ENCODE measurements at places on chromosomes 12 and 14.

DNA sequence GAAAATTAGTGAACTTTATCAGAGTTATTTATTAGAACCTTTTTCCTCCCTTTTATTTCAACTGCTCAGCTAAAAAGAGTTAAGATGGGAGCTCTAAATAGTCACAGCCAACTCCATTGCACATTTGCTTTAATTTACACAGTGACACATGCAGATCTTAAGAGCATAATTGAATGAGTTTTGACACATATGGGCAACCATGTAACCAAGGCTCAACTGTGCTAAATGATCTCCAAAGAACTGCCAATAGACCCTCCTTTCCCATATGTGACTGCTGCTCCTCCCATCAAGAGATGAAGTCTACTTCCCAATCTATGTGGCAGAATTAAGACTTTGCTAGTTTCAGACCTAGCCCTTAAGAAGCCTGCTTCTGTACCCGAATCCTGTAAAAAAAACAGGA is 960.0 kb downstream of the BCL11B start:
- no peak for DNase-seq

DNA sequence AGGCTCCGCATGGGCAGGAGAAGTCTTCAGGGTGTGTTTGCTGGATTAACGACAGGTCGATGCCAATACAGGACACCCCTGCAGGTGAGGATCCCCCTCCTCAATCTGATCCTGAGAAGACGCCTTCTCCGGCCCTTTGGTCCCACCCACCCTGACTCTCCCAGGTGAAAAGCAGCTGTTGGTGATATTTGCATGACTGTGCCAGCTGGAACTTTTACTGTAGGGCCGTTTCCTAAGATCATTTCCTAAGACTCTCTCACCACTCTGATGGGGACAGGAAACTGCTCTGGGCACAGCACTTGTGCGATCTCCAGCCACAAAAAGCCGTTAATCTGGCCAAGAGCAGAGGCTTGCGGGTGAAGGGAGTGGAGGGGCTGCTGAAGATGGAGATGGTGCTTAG is 16.8 kb upstream of the EIF5 start:
- no peak for DNase-seq

GRCh38 chr14:100679707-100680438 is 46.8 kb upstream of the DLK1 start:
- DNase-seq: no peak

DNA sequence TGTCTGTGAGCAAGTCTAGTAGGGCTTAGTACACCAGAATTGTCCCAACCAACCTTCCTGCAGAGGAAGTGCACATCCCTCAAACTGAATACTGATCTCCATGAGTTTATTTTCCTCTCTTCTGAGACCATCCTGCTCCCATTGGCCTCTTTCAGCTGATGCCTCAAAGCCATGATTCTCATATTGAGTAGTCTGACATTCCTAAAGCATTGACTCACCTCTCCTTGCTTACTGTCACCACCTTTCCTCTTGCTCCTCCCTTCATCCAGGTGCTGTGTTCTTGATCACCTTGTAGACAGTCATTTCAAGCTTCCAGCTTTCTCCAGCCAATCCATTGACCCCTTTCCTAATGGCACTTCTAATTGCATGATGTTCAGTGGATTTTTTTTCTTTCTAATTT is 583.7 kb upstream of the USP15 start:
- no peak for DNase-seq

DNA sequence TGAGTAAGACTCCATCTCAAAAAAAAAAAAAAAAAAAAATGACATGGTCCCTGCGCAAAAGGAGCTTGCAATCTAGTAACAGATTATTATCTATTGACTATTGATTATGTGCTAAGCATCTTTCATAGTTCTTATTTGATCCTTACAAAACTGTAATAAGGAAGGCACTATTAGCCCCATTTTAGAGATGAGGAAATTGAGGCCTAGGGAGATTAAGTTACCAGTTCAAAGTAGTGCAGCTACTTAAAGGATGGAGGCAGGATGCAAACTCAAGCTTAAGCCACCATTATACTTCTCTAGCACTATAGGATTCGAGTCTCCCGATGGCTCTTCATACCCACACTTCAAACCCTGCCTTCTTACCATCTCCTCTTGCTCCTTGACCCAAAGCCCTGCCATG is 31.3 kb downstream of the PLXNC1 start:
- DNase-seq: no peak

DNA sequence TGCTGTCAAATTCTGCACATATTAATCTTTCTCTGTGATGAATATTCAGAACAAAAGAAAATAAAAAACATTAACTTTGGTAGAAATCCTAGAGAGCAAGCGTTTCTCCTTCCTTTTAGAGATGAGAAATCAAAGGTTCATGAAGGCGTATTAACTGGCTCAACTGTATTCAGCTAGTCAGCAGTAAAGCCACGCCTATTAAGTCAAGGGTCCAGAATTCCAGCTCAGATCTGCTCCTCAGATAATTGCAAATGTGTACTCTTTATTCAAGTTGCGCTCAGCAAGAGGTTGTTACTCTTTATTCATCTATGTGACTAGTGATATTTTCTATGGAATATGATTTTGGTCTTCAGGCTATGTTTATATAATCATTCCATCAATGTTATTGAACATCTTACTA is 13.1 kb upstream of the POC1B start:
- no peak for DNase-seq

GRCh38 chr12:15823360-15824128 is 34.4 kb upstream of the EPS8 start:
- DNase-seq: no peak

- no peak for DNase-seq
Observed at GRCh38 chr14:77980475-77981321, 180.8 kb downstream of the ADCK1 start.

GRCh38 chr14:28097585-28097984 is 669.0 kb upstream of the FOXG1 start:
- DNase-seq: no peak

DNA sequence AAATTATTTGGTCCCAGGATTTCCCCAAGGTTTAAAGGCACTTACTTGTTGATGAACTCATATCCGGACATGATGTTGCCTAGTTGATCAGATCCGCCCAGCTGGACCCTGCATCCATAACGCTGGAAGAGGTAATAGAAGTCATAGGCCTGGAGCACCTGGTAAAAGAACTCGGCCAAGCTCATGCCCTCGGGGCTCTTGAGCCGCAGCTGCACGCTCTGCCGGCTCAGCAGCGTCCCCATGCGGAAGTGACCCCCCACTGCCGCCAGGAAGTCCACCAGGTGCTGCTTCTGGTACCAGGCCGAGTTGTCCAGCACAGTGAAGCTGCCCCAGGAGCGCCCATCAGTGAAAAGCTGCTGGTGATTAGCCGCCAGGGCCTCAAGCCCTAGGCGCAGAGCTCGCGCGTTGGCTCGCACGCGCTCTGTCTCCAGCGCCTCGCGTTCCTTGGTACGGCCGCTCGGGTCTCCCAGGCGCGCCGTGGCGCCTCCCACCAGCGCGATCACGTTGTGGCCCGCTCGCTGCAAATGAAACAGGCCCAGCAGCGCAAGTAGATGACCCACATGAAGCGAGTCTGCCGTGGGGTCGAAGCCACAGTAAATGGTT is 545 bp downstream of the YARS2 start:
- peak; percentile 21 for DNase-seq

- DNase-seq: no peak
Observed at GRCh38 chr12:113476176-113476986, 4.7 kb upstream of the LHX5 start.

GRCh38 chr14:104979758-104980610 is 1.8 kb upstream of the AHNAK2 start:
- no peak for DNase-seq

DNA sequence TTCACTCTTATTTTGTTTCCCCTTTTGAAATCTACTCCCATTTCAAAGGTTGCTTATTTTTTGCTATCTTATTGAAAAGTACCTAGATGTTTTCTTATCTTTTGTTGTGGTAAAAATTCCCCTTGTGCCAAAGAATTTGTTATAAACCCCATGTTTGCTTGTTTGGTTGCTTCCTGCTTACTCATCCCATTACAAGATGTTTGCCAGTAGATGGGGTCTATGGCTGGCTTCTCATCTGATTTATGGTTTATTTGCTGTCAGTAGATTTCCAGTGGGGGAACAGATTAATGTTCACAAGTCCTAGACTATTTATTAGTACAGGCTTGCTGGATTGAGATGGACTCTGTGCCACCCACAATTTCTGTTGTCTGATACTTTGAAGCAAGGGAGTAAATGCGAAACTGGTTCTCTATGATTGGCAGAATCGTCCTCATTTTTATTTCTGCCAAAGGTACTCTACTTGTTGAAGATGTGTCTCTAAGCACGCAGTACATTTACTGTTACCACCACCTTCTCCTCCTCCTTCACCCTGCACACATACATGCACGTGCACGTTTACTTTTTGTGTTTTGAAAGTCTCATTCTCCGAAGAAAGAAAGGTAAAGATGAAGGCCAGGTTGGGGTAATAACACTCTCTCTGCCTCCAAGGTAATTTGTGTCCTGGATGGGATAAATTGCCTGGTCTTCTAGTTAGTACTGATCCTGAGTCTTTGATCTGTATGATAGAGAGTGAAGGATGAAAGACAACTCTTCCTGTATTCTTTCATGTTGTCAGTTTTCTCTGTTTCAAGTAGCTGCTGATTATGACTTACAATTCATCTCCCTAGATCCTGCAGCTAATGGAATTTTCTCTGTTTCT is 117.2 kb upstream of the ATP2B1 start:
- no peak for DNase-seq

DNA sequence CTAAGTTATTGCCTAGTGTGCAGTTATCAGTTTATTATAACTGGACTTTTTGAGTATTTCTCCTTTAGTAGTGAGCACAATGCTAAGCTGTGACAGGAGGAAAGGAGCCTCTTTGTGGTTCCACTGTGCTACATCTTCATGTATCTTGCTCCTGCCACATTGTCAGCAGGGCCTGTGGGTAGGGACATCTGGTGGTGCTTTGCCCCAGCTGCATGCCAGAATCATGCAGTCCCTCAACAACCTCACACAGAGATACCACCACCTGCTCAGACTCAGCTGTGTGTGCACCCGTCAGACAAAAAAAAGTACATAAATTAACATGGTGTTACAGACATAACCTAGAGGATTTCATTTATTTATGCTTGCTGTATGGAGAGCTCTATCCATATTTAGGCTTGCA is 51.1 kb downstream of the MIS18BP1 start:
- DNase-seq: no peak

- DNase-seq: peak; percentile 71
Observed at GRCh38 chr12:92288561-92288960, 142.9 kb upstream of the BTG1 start.

GRCh38 chr12:84336231-84336630 is 576.4 kb downstream of the SLC6A15 start:
- no peak for DNase-seq

- no peak for DNase-seq
Observed at GRCh38 chr12:3974883-3975282, 101.7 kb upstream of the PARP11 start.

DNA sequence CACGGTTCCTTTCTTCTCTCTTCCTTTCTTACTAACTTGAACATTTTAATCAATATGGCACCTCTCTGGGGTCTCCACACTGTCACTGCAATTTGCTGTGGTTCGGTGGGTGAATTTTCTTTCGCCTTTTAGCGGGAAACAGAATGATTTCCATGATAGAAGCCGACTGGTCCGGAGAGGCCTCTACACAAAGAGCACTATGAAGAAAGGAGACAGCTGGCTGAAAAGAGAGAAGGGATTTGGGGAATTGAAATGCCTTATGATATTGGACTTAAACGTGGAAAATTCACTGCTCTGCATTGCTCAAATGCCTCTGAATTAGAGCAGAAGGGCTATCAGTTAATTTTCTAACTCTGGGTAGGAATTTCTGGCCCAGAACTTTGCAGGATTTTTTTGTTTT is 55.9 kb downstream of the KCNA5 start:
- DNase-seq: no peak

DNA sequence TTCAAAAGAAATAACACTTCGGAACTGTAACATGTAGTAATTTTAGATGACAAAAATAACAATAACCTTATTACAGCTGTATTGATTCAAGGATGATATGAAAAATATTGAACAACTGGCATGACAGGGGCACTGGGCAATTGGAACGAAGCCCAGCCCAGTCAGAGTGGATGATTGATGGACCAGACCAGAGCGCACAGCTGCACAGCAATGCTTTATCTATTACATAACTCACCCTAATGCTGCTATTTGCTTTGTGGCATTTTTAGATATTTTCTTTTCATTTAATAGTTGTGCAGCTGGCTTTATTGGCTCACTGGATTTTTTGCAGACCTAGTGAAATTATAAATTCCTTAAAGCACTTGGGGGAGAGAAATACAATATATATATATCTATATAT is 26.9 kb upstream of the FERMT2 start:
- DNase-seq: no peak

DNA sequence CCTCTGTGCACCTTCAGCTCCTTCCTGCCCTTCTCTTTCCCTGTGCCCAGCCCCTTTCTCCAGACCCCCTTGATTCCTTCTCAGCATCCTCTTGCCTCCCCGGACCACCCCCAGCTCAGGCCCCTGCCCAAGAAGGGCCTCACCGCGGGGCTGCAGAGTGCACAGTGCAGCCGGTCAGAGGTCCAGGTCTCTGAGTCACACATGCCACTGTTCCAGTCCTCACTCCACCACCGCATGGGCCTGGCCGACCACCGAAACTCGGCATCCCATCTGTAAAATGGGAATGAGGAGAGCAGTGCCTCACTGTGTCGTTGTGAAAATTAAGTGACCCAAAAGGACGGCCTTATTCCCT is 13.3 kb downstream of the BDKRB1 start:
- DNase-seq: no peak

DNA sequence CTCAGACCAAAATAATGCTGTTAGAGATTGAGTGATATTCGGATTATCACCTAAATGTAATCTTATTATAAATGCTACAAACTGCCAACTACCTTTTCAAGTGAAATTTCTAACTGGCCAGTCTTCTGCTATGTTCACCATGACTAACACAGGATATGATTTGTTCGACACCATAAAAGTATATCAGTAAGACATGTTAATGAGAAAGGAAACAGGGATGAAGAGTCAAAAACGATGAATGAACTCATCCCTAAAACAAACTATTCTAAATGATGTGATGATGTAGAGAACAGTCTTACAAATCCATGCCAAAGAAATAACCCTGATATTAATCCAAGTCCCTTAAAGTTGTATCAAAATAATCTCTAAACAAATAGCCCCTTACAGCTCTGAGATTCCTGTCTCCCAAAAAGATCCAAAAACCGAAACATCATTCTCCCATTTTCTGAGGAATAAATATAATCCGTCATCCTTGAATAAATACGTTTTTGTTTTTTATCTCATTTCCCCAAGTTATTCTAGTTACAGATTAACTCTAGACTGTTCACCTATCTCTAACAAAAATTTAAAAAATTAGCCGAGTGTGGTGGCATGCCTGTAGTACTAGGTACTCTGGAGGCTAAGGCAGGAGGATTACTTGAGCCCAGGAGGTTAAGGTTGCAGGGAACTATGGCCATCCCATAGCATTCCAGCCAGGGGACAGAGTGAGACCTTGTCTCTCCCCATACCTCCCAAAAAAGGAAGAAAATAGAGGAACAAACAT is 9.1 kb downstream of the SCAF11 start:
- DNase-seq: no peak

GRCh38 chr12:98741196-98741555 is 96.1 kb downstream of the APAF1 start:
- DNase-seq: no peak

- DNase-seq: no peak
Observed at GRCh38 chr12:78096909-78097597, 266.4 kb downstream of the NAV3 start.

- DNase-seq: no peak
Observed at GRCh38 chr12:102961466-102961855, 4.0 kb downstream of the ASCL1 start.

- DNase-seq: no peak
Observed at GRCh38 chr12:76237086-76237701, 111.0 kb downstream of the BBS10 start.

GRCh38 chr14:45185100-45185814 is 49.5 kb downstream of the FANCM start:
- no peak for DNase-seq

Measured in NCI-H1048 (cell line).